ENCODE measurements at places on chromosomes 5 and 9. TPM values are rescaled to one million over a fixed set of nuclear protein-coding genes. Genes with fewer than 3 reads are reported as not detected.
A peak's percentile ranks its signal among the peaks of the same experiment; 100 is the strongest.

The FREM1 gene
- total RNA-seq, result not detected

The WDR5 gene
- total RNA-seq, result 71.3 TPM

The GFPT2 gene
- total RNA-seq, result 1.1 TPM

The ORM2 gene
- total RNA-seq, result not detected

The MTRR gene
- total RNA-seq, result 83.0 TPM

The SLC27A6 gene
- not detected for total RNA-seq

The PCDH1 gene
- not detected for total RNA-seq

DNA sequence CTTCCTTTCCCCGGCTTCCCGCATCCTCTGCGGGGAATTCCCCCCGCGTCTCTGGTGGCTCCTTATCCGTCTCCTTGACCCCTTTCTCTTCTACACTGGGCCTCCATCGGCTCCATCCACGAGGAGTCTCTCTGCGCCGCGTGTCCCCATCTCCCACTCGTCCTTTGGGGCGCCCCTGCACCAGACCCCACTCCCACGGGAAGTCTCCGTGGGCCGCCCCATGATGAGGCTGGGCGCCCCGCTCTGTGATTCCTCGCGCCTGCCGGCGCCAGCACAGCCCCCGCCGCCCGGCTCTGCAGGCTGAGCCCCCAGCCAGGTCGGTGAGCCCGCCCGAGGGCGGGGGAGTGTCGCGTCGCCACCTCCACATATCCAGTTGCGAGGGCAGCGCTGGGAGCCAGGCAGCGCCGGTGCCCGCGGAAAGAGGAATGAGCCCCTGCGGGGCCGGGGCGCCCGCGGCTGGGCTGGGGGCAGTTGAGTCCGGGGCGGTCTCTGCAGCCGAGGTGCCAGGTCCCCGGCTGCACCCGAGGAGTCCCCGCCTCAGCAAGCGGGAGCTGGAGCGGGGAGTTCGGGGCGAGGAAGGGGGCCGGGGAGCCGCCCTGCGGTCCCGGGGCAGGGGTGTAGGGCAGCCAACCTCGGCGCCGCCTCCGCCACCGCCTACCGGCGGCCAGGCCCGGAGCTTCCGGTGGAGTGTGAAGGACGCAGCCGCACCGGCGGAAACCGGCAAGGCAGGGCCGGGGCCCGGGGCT lies 2.1 kb upstream of the TRAF1 start:
- H3K27me3 ChIP-seq, result no peaks in the 10 kb centered on the region
- peak; percentile 82 for DNase-seq
- H3K4me1 ChIP-seq, result peaks cover 87% of the 10 kb centered on the region
- peaks cover 29% of the 10 kb centered on the region for H3K36me3 ChIP-seq
- peak overlapping the region; percentile 89 for H3K4me3 ChIP-seq

DNA sequence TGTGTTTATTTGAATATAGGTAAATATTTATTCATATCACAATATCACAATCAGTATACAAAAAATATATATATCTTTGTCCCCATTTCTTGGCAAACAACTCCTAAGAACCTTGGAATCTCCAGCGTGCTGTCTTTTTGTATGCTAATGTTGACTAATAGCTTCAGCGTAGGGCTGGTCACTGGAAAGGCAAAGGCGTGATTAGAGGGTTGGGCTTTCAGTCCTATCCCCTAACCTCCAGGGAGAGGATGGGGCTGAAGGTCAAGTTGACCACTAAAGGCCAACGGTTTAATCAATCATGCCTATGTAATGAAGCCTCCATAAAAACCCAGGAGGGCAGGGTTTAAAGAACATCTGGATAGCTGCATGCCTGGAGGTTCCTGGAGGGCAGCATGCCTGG lies 79.6 kb upstream of the BNC2 start:
- H3K4me1 ChIP-seq, result no peaks in the 10 kb centered on the region
- no peak for DNase-seq
- H3K36me3 ChIP-seq, result no peaks in the 10 kb centered on the region
- no peak overlapping the region for H3K27ac ChIP-seq
- H3K4me3 ChIP-seq, result no peak overlapping the region

GRCh38 chr5:80713631-80714030 lies 58.8 kb upstream of the DHFR start:
- H3K27ac ChIP-seq, result no peak overlapping the region
- no peaks in the 10 kb centered on the region for H3K27me3 ChIP-seq
- H3K4me3 ChIP-seq, result no peak overlapping the region
- DNase-seq, result no peak
- peaks cover 34% of the 10 kb centered on the region for H3K4me1 ChIP-seq

- H3K36me3 ChIP-seq, result no peaks in the 10 kb centered on the region
- no peaks in the 10 kb centered on the region for H3K4me1 ChIP-seq
- H3K4me3 ChIP-seq, result no peak overlapping the region
- no peak overlapping the region for H3K27ac ChIP-seq
- H3K27me3 ChIP-seq, result no peaks in the 10 kb centered on the region
Observed at GRCh38 chr5:83246071-83246470, 168.7 kb downstream of the XRCC4 start.

- H3K4me3 ChIP-seq, result no peak overlapping the region
- H3K27me3 ChIP-seq, result no peaks in the 10 kb centered on the region
- no peaks in the 10 kb centered on the region for H3K36me3 ChIP-seq
- H3K4me1 ChIP-seq, result no peaks in the 10 kb centered on the region
Observed at GRCh38 chr9:11023201-11023600, 410.4 kb upstream of the PTPRD start.

DNA sequence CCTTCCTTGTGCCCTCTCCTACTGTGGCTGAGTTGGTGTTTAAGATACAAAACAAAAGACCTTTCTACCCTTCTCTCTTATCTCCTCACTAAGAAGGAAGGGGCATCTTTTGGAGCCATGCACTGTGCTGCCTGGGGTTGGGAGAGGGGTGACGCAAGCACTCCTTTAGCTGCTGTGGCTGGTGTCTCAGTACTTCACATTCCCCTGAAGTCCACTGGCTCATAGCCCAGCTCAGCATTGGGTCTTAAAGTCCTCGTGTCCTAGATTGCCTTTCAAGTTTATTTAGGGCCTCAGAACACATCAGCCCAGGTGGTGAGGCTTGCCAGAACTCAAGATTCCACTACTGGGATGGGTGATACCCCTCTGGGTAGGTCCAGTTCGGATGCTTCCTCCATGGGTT lies 325.9 kb upstream of the CYLC2 start:
- H3K4me3 ChIP-seq, result no peak overlapping the region
- H3K36me3 ChIP-seq, result no peaks in the 10 kb centered on the region
- no peaks in the 10 kb centered on the region for H3K27me3 ChIP-seq
- H3K27ac ChIP-seq, result no peak overlapping the region
- no peaks in the 10 kb centered on the region for H3K4me1 ChIP-seq

GRCh38 chr5:150750469-150750868 lies 8.3 kb downstream of the DCTN4 start:
- H3K4me3 ChIP-seq, result no peak overlapping the region
- H3K4me1 ChIP-seq, result peaks cover 41% of the 10 kb centered on the region
- no peak for DNase-seq
- H3K27me3 ChIP-seq, result no peaks in the 10 kb centered on the region
- no peak overlapping the region for H3K27ac ChIP-seq
- H3K36me3 ChIP-seq, result peaks cover 46% of the 10 kb centered on the region

DNA sequence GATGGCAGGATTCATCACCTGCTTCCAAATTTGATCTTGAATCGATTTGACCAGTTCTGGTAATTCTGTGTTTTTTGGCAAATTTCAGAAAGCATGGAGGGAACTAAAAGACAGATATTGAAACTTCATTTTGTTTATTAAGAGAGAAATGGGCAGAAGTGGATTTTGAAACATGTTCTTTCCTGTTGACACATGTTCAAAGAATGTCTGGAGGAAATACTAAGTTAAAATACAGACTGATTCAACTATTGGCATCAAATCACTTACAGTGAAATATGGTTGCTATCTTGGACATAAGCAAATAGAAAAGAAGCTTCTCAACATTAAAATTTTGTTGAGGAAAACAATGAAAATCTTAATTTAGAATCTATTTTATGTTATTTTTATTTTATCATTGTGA lies 19.3 kb upstream of the GZMK start:
- H3K4me1 ChIP-seq, result peaks cover 48% of the 10 kb centered on the region
- no peak overlapping the region for H3K4me3 ChIP-seq
- peaks cover 12% of the 10 kb centered on the region for H3K36me3 ChIP-seq
- H3K27ac ChIP-seq, result no peak overlapping the region
- no peak for DNase-seq

GRCh38 chr5:132752581-132753125 lies 5.4 kb downstream of the CCNI2 start:
- peaks cover 43% of the 10 kb centered on the region for H3K36me3 ChIP-seq
- H3K4me1 ChIP-seq, result peaks cover 74% of the 10 kb centered on the region
- peak overlapping the region; percentile 90 for H3K27ac ChIP-seq
- no peak overlapping the region for H3K4me3 ChIP-seq

DNA sequence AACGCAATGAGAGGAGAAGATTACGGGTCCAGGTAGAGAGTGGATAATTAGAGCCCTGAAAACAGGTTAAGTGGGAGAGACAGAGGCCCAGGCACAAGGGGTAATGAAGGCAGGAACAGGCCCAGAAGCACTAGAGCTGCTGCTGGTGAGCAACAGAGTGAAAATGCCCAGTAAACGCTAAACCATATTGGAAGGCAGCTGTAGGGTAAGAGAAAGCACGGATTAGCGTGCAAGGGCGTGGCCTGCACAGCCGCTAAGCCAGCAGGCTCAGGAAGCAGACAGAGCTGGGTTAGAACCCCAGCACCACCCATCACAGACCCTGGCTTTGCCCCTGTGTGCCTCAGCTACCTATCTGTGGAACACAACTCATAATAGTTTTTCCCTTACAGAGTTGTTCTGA lies 93.2 kb downstream of the PAX5 start:
- H3K4me3 ChIP-seq, result no peak overlapping the region
- no peaks in the 10 kb centered on the region for H3K36me3 ChIP-seq
- no peaks in the 10 kb centered on the region for H3K4me1 ChIP-seq

GRCh38 chr5:93359296-93359959 lies 221.6 kb downstream of the NR2F1-AS1 start:
- no peak overlapping the region for H3K27ac ChIP-seq
- no peak for DNase-seq
- no peaks in the 10 kb centered on the region for H3K27me3 ChIP-seq
- H3K36me3 ChIP-seq, result no peaks in the 10 kb centered on the region

DNA sequence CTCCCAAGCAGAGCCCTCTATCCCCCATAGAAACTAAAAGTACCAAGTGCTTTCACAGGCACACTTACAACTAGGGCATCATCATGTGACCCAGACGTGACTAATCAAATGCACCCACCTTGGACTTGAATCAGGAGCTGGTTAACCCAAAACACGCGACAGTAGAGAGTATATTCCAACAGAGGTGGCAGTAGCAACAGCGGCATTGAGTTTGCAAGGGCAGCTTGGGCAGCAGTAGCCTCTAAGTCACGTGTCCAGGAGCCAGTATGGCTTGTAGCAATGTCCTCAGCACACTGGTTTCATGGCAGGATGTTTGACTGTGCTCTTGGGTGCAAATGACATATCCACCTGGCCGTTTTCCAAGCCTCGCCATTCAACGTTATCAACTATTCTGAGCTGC lies 73.4 kb upstream of the DNAH5 start:
- no peaks in the 10 kb centered on the region for H3K36me3 ChIP-seq
- no peak overlapping the region for H3K4me3 ChIP-seq
- H3K27me3 ChIP-seq, result peaks cover 3% of the 10 kb centered on the region
- H3K4me1 ChIP-seq, result no peaks in the 10 kb centered on the region
- DNase-seq, result no peak
- no peak overlapping the region for H3K27ac ChIP-seq

GRCh38 chr9:6218099-6218502 lies 2.5 kb downstream of the IL33 start:
- no peak overlapping the region for H3K27ac ChIP-seq
- H3K4me3 ChIP-seq, result no peak overlapping the region
- DNase-seq, result no peak
- H3K36me3 ChIP-seq, result no peaks in the 10 kb centered on the region
- H3K4me1 ChIP-seq, result no peaks in the 10 kb centered on the region

DNA sequence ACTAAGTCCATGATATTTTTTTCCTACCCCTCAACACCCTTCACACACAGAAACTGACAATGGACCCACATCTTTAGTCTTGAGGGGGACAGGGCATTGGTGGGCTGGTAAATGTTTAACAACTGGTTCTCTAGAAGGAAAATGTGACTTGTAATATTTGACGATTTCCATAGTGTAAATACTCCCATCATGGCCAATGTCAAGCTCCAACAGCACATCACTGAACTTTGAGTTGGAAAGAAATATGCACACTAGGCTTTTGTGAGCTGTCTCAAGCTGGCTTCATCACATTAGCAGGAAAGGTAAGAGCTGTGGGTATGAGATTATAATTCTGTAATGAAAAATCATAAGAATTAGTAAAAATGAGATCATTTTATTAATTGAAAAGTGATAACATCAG lies 189.9 kb upstream of the PRLR start:
- DNase-seq, result no peak
- H3K4me3 ChIP-seq, result no peak overlapping the region
- H3K36me3 ChIP-seq, result no peaks in the 10 kb centered on the region
- H3K4me1 ChIP-seq, result no peaks in the 10 kb centered on the region

DNA sequence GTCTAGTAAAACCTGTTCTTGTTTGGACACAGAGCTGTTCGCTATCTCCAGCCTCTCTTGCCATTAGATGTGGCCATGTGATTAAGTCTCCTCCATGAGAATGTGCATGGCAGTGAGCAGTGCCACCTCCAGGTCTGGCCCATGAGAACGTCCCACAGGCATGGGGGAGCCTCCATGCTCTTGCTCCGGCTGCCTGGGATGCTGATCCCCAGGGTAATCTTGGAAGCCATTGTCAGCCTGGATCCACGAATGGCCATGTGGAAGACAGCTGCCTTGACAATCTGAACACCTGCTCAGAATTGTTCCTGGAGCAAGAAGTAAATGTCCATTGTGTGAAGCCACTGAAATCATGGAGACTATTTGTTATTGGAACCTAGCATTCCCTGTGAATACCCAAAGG lies 83.5 kb downstream of the FSTL4 start:
- DNase-seq, result no peak
- no peak overlapping the region for H3K4me3 ChIP-seq
- H3K36me3 ChIP-seq, result no peaks in the 10 kb centered on the region
- H3K27me3 ChIP-seq, result peaks cover 2% of the 10 kb centered on the region
- H3K27ac ChIP-seq, result no peak overlapping the region

- no peaks in the 10 kb centered on the region for H3K36me3 ChIP-seq
- H3K27ac ChIP-seq, result no peak overlapping the region
- H3K4me3 ChIP-seq, result no peak overlapping the region
- H3K4me1 ChIP-seq, result peaks cover 13% of the 10 kb centered on the region
Observed at GRCh38 chr9:129464972-129465833, 155.7 kb downstream of the C9orf50 start.

- peaks cover 3% of the 10 kb centered on the region for H3K27me3 ChIP-seq
- no peak overlapping the region for H3K4me3 ChIP-seq
- no peaks in the 10 kb centered on the region for H3K4me1 ChIP-seq
- H3K36me3 ChIP-seq, result no peaks in the 10 kb centered on the region
- no peak overlapping the region for H3K27ac ChIP-seq
- no peak for DNase-seq
Observed at GRCh38 chr5:173670130-173670651, 53.7 kb upstream of the BOD1 start.

All from activated T-helper 1 cell treated with anti-CD3 and anti-CD28 coated beads, Interleukin-12 subunit alpha, Interleukin-12 subunit beta, Interleukin-2, Interleukin-4 antibody, amounts not matched to agents 30 ng/mL and 10 ng/mL and 1 ng/mL, durations not matched to agents 14 hours and 24 hours and 36 hours (primary cell).